ENCODE measurements at places on chromosomes 6 and 20.

DNA sequence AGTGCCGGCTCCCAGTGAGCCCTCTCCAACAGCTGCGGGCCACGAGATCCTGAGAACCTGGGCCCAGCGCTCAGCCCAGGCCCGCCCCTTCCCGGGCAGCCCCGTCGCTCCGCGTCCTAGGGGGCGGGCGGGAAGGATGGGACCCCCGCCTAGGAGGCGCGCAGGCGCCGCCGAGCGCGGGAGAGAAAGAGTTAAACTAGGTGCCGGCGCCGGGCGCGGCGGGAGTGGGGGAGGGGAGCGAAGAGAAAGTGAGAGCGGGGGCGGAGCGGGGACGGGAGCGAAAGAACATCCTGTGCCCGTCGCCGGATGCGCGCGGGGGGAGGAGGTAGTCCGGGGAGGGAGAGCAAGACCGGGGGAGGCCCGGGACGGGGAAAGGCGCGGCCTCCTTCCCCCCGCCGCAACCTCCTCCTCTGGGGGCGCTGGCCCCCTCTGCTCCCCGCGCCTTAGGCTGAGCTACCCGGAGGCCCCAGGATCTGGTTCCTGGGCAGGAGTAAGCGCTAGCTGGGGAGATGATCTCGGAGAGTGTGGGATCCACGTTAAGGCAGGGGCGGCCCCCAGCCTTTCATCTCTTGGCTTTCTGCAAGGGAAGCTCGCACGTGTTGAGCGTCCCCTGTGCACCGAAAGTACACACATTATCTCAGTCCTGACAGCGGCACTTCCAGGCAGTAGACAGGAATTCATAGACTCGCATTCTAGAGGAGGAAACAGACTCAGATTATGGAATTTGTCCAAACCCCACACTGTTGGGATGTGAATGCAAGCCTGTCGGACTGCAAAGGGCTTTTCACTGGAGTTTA lies 4.9 kb upstream of the ARMC12 start:
- peak; percentile 88 for DNase-seq

- no peak for DNase-seq
Measured at GRCh38 chr20:13851279-13851678, 66.5 kb downstream of the NDUFAF5 start.

GRCh38 chr6:132623106-132623845 lies 799 bp downstream of the TAAR2 start:
- no peak for DNase-seq

DNA sequence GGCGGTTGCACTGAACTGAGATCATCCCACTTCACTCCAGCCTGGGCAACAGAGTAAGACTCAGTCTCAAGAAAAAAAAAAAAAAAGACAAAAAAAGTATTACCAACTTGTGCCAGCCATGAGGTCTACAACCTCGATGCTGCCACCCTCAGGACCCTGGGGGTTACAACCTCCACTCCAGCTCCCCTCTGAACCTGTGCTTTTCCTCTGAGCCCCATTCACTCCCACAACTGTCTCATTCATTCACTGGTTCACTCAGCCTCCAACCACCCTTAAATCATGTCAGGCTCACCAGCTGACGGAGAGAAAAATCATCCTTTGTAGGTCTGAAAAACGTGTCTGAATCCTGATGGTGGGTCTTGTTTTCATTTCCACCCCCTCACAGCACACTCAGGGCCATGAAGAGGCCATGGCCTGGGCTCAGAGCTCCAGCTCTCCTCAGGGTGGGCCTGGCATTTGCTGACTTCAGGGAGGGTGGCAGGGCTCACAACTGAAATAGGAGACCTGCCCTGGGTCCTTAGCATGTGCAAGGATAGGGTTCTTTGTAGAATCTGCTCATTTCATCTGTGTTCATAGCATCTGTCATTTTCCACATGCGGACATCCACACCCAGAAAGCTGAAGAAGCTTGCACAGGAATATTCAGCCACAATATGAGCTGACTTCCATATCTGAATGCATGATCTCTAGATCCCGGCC lies 1.9 kb upstream of the ULBP1 start:
- no peak for DNase-seq

- DNase-seq = no peak
Measured at GRCh38 chr6:75791881-75792280, 42.8 kb downstream of the MYO6 start.

- DNase-seq = no peak
Measured at GRCh38 chr6:12294851-12295536, 4.8 kb downstream of the EDN1 start.

- DNase-seq = no peak
Measured at GRCh38 chr6:25083784-25084507, 148.2 kb upstream of the RIPOR2 start.

DNA sequence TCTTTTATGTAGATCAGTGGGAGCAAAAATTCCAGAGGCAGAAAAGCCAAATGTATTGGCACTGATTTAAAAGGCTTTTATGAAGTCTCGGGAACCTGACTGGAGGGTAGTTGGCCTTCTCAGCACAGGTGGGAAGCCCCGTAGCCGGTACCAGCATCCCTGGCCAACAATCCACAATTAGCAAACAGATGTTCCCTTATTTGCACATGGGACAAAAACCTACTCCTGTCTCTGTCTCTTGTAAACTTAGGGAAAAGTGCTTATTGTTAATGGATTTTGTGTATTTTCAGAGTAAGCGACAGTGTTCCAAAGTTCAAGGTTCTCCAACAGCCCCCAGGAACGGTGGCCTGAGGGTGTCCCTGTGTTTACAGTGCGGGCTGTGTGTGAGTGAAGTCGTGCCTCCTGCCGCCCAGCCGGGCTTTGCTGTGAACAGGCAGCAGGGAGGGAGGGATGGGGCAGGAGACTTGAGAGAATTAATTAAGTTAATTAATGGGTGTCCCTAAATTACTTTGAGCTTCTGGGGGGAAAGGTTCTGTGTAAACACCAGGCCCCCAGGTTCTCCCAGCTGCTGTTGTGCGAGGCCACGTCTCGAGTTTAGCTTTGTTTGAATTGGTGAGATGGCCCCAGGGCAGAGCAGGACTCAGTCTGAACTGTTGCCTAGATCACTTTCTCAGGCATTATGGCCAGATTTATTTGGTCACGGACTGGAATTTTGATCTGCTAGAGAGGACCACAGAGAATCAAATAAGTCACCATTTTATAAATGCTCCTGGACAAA lies 3.9 kb downstream of the SYNJ2 start:
- no peak for DNase-seq

DNA sequence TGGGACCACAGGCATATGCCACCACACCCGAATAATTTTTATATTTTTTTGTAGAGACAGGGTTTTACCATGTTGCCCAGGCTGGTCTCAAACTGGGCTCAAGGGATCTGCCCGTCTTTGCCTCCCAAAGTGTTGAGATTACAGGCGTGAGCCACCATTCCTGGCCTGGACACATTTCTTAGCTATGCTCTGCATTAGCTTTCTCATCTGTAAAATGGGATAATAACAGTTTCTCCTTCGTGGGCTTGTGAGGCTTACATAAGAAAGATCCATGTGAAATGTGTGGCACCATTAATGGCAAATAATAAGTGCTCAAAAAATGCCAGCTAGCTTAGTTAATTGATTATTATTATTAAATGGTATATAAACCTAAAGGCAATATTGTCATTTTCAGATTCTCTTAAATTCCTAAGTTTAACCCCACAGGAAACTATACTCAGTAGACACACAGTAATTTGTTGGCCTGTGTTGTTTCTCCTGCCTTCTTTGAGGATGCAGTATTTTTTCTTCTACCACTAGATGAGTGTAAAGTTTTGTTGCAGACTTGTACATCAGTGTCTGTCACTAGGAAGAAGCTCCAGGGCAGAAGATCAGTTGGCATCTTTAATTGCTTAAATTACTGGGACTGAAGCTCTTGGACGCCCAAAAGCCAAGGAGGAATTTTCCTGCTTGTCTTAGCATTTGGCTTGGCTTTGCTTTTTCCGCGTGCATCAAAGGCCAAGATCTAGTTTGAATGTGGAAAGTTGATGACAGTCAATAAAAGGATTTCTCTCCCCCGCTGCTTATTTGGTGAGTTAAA lies 162.3 kb upstream of the ZNF217 start:
- no peak for DNase-seq

GRCh38 chr6:83411731-83412130 lies 19.1 kb downstream of the ME1 start:
- no peak for DNase-seq

DNA sequence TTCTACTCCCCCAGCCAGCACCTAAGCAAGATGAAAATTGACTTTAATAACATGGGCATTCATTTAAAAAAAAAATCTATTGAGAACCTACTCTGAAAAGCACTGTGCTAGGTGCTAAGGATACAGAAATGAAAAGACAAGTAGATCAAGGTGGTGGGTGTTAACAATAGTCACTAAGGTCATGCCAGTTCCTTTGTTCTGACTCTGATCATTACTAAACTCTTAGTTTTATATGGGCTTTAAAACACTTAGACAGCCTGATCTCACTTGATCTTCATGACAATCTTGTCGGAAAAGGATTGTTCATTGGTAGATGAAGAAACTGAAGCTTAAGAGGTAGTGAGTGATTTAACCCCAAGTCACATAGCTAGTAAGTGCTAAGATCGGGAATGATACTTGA lies 285.7 kb upstream of the PRDM1 start:
- DNase-seq = no peak

- no peak for DNase-seq
Measured at GRCh38 chr20:32796981-32797451, 22.7 kb upstream of the MAPRE1 start.

DNA sequence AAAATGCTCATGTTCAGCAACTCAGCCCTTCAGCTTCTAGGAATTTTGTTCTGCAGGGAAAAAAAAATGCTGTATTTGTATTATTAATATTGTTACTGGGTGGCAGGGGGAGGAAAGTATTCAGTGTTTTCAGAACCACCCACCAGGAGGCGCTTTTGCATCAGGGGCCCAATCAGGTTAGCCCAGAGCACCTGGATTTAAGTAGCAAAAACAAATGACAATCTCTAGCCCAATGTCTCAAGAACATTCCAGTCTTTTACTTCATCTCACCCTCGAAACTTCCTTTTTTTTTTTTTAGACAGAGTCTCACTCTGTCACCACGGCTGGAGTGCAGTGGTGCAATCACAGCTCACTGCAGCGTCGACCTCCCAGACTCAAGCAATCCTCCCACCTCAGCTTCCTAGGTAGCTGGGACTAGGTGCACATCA lies 635 bp upstream of the C20orf203 start:
- DNase-seq = no peak

DNA sequence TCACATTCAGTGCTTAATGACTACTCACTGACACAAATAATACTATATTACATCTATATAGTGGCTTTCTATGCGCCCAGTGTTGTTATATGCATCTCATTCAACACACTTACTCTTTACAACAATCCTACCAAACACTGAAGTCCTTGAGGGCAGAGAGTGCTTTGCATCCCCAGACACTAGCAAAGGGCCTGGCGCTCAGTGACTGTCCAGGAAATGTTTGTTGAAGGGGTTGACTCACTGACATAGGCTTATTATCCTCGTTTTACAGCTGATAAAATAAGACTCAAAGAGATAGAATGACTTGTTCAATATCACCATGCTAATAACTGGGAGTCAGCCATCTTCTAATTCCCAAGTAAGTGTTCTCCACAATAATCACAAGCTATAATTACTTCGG lies 163.3 kb downstream of the ARHGAP18 start:
- DNase-seq = no peak

GRCh38 chr6:39239527-39240154 lies 10.4 kb upstream of the KCNK5 start:
- no peak for DNase-seq

DNA sequence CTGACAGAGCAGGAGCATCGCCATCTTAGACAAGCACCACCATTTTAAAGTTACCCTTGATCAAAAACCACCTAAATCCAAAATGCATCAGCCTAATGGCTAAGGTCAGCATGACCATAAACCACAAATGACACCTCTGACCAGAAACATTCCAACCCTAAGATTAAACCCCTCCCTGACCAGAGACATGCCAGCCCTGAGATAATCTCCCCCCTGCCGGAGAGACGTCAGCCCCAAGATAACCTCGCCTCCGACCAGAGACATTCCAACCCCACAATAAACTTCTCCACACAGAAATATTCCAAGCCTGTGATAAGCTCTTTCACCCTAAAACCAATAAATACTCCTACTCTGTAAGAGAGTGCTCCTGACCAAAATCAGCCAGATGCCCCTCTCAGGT lies 53.5 kb downstream of the PXDC1 start:
- DNase-seq = no peak

- DNase-seq = no peak
Measured at GRCh38 chr6:139473231-139473701, 98.8 kb upstream of the CITED2 start.

GRCh38 chr6:116087437-116088027 lies 13.1 kb upstream of the NT5DC1 start:
- no peak for DNase-seq

DNA sequence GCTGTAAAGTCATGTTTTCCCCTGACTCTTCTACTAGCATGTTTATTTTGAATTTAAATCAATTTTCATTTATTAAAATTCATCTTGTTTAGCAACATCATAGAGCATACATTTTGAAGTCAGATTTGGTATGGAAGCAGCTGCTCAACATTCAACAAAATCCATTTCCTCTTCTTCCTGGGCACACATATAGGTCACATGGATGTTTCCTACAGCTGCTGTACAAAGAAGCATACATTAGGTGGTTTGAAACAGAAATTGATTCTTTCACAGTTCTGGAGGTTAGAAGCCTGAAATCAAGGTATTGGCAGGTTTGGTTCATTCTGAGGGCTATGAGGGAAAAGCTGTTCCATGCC lies 495.2 kb downstream of the RFPL4B start:
- no peak for DNase-seq

- DNase-seq = no peak
Measured at GRCh38 chr6:53348371-53349208, at the start of gene ELOVL5. Gene ELOVL5, minus strand, starts transcription at chr6:53348950. Its CDS starts 53,251 bp downstream, at chr6:53295699.

DNA sequence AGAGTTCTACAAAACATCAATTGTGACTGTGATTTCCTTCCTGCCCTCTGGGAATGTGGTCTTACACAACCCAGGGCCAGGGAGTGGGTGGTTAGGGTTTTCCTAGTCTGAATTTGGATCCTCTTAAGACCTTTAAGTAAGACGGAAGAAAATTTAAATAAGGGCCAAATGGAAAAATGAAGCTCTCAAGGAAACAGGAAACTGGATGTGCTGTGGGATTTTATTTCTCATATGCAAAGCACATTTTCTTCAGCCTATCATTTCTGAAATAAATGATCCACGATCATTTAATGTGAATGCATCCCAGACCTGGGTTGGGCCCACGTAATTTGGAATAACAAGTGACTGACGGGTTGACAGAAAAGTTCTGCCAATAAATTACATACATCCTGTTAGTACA lies 243.6 kb downstream of the CLIC5 start:
- no peak for DNase-seq
